ENCODE measurements at places on chromosomes 7 and 10. TPM values are rescaled to one million over a fixed set of nuclear protein-coding genes. Genes with fewer than 3 reads are reported as not detected.

GRID2IP gene
- total RNA-seq: 0.07 TPM

DNA sequence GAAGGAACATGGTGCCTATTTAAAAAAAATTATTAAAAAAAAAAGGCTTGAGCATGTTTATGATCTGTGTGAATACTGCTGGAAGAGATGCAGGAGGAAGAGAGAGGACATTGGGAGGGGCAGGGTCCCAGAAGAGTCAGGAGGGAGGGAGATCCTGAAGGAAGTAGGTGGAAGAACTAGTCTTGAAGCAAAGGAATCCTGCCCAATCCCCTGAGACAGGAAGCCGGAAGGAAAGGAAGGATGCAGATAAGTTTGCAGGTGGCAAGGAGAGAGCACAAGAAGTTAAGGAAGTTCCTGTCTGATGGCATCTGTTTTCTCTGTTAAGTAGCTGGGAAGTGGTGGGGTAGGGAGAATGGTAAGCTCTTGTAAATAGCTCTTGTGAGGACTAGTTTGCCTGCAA lies 318.5 kb downstream of the DOCK4 start:
- H3K4me1 ChIP-seq: no peaks in the 10 kb centered on the region
- DNase-seq: no peak
- no peak overlapping the region for H3K27ac ChIP-seq

MYO1G gene
- 0.11 TPM for total RNA-seq

OR6V1 gene
- not detected for total RNA-seq

WASHC2A gene
- total RNA-seq: 41.2 TPM
